Stimulated activated CD4-positive, alpha-beta T cell treated with anti-CD3 and anti-CD28 coated beads, Interleukin-2, amount 100 ng/mL, for 4 hours (primary cell): ENCODE measurements at places on chromosomes 7 and 10.

- DNase-seq: no peak
These were observed 8.4 kb upstream of the HHEX start for GRCh38 chr10:92681306-92681834.

GRCh38 chr7:154929006-154929726, 73.8 kb downstream of the PAXIP1 start:
- DNase-seq: no peak

DNA sequence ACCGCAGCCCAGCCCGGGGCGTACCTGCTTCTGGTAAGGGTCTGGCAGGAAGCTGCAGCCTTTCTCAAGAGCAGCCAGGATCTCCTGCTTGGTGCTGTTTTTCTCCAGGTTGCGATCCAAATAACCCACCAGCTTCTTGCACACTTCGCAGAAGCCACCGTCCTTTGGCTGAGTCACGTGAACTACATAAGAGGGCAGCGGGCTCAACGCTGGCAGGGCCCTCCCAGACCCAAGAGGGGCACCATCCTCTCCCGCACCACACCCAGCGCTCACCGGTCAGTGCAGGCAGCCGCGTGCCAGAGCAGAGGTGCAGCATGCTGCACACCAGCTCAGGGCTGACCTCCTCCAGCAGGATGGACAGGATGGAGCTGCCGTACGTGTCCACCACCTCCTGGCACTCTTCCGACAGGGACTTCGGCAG, 31.6 kb downstream of the PSAP start:
- DNase-seq: no peak

- DNase-seq: no peak
These were observed 65.3 kb downstream of the COBL start for GRCh38 chr7:51251290-51251689.

DNA sequence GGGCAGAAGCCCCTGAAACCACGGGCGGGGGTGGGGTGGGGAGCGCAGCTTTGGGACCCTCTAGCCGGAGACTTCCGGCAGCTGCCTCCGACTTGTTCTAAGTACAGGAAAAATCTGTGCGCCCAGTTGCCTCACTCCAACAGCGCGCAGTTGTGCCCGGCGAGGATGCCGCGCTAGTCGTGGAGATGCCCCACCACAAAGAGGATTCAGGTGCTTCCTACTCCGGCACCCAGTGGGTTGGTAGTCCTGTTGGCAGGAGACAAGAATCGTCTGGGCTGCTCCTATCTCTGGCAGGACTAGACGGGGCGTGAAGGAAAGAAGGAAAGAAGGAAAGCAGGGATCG, 465 bp upstream of the NPY start:
- DNase-seq: no peak

GRCh38 chr7:12089951-12090756, 120.9 kb upstream of the TMEM106B start:
- no peak for DNase-seq
